ENCODE measurements at places on chromosomes 11 and 22.

DNA sequence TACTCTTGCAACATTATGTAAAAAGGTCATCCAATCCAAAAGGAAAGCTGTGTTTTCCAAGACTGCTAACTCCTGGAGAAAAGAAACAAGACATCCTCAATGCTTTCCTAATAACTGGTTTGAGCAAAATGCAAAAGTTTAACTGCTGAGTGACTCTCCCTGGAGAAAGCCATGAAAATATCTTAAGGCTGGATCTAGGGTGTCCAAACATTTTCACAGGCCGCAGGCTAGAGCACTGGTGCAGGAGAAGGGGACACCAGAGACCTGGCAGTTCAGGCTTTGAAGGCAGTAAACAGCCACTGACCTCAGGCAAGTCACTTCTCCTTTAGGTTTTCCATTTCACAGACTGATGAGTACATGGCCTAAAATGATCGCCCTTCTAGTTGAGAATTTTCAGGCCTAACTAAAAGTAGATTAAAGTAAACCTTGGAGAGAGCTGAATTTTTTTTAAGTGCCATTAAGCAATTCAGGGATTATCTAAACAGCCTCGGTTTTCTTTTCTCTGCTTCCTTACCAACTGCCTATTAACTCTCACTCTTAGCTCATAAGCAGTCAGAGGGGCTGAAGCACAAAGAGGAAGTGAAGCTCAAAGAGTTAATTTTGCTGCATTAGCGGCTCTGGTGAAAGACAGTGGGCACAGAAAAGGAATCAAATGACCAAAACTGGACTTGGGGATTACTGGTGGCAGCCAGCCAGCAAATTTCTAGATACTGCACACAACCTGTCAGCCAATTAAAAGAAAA, 2.3 kb downstream of the CHKA start:
- no peak for DNase-seq

- no peak for DNase-seq
Observed at GRCh38 chr11:97746818-97747217, 1273.9 kb upstream of the CNTN5 start.

DNA sequence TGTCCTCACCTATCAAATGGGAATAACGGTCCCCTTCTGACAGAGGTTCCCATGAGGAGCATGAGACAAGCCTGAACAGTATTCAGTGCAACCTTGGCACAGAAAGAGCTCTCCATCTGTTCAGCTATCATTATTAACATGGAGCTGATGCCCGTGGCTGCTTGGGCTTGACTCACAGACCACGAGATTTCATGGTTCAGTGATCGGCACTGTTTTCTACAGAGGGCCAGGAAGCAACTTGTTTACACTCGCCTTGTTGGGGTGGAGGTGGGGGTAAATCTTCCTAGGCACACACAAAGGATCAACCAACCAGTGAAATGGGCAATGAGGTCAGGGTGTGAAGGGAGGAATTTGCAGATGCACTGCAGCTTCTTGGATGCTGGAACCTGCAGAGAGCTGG, 88.2 kb downstream of the CWC15 start:
- DNase-seq, result no peak

GRCh38 chr11:123334925-123335324, 95.1 kb upstream of the GRAMD1B start:
- no peak for DNase-seq

GRCh38 chr11:66593303-66593635, 284 bp downstream of the CCS start:
- DNase-seq, result no peak

- DNase-seq, result no peak
Observed at GRCh38 chr11:8867035-8867434, 44.0 kb upstream of the AKIP1 start.

GRCh38 chr11:41267451-41267850, 192.0 kb downstream of the LRRC4C start:
- DNase-seq, result no peak

GRCh38 chr22:44659140-44659539, 42.9 kb upstream of the PRR5 start:
- no peak for DNase-seq

- DNase-seq, result no peak
Observed at GRCh38 chr11:119513131-119513805, 90.3 kb upstream of the THY1 start.

DNA sequence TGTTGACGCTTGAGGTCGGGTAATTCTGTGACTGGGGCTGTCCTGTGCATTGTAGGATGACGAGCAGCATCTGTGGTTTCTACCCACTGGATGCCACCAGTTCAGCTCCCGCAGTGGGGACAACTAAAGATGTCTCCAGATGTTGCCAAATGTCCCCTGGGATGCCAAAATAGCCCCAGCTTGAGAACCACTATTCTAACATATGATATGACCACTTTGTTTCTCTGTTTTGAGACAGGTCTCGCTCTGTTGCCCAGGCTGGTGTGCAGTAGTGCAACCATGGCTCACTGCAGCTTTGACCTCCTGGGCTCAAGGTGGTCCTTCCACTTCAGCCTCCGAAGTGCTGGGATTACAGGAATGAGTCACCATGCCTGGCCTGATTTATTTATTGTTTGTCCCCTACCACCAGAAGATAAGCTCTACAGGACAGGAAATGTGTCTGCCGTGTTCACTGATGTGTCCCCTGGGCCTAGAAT, 4.4 kb upstream of the MEN1 start:
- DNase-seq, result no peak

Data from GOT3 (cell line).